ENCODE measurements at places on chromosomes 2 and 18. TPM values are rescaled to one million over a fixed set of nuclear protein-coding genes. Genes with fewer than 3 reads are reported as not detected.

SPDYA gene
- 1.3 TPM for total RNA-seq

SERPINB2 gene
- 0.16 TPM for total RNA-seq

CTAGE1 gene
- not detected for total RNA-seq

RMND5A gene
- total RNA-seq: 79.5 TPM

PTPRN gene
- total RNA-seq: not detected

PAX3 gene
- total RNA-seq: not detected

ACVR1C gene
- not detected for total RNA-seq

TNFRSF11A gene
- total RNA-seq: 4.4 TPM
